ENCODE measurements at places on chromosomes 1 and 21.

- peak; percentile 35 for DNase-seq
Measured at GRCh38 chr1:230077436-230078213, 10.6 kb downstream of the GALNT2 start.

DNA sequence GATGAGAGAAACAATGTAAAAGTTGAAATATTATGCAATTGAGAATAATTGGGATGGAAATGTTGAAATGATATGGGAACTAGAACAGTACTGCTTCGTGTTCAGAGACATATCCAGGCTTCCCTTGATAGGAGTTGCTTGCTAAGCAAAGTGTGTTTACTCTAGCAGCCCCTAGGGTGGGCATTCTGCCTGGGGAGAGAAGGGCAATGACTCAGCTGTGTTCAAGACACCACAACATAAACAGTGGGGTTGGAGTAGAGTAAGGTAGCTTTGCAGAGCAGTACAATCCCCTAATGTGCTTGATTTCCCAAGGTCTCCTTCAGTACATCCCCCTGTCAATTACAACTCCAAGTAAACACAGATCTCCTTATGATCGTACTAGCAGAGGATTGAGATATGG, 4.8 kb upstream of the PCNX2 start:
- DNase-seq, result no peak

GRCh38 chr1:223844787-223845036, 1.0 kb downstream of the TP53BP2 start:
- no peak for DNase-seq

- DNase-seq, result no peak
Measured at GRCh38 chr1:19752083-19752696, 47.5 kb downstream of the TMCO4 start.

DNA sequence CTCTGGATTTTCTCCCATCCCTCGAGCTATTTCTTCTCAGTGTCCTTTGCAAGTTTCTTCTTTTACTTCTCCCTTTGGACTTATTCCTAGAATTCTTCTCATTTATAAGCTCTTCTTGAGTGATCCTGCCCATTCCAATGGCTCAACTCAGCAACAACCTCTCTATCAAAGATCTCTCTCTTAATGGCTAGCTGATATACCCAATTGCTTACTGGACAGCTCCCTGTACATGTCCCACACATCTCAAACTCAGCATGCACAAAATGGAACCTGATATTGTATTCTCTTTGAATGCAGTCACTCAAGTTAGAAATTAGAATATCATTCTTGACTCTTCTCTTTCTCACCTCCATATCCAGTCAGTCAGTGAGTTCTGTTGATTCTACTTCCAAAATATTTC, 48.6 kb downstream of the SLC25A24 start:
- no peak for DNase-seq

GRCh38 chr1:22912311-22912710, 60.4 kb downstream of the LACTBL1 start:
- no peak for DNase-seq
